OCI-LY7 (cell line): ENCODE measurements at places on chromosomes 3 and 15. TPM values are rescaled to one million over a fixed set of nuclear protein-coding genes. Genes with fewer than 3 reads are reported as not detected.

The TLE3 gene
- total RNA-seq = 31.9 and 35.7 TPM in 2 replicates

The FES gene
- total RNA-seq = 3.0 and 3.2 TPM in 2 replicates

The MUC13 gene
- not detected in 2 replicates for total RNA-seq

The XCR1 gene
- not detected in 2 replicates for total RNA-seq

The CCPG1 gene
- 26.0 and 32.6 TPM in 2 replicates for total RNA-seq

The LYZL4 gene
- total RNA-seq = not detected in 2 replicates

The DGKG gene
- total RNA-seq = 0.06 TPM in 1 of 2 replicates, not detected in the other

The BBX gene
- 49.8 and 56.0 TPM in 2 replicates for total RNA-seq
